Stimulated activated CD8-positive, alpha-beta memory T cell treated with anti-CD3 and anti-CD28 coated beads, Interleukin-12 subunit alpha, Interleukin-12 subunit beta, amount 100 ng/mL, for 4 hours (primary cell): ENCODE measurements at places on chromosomes 12 and 14.

DNA sequence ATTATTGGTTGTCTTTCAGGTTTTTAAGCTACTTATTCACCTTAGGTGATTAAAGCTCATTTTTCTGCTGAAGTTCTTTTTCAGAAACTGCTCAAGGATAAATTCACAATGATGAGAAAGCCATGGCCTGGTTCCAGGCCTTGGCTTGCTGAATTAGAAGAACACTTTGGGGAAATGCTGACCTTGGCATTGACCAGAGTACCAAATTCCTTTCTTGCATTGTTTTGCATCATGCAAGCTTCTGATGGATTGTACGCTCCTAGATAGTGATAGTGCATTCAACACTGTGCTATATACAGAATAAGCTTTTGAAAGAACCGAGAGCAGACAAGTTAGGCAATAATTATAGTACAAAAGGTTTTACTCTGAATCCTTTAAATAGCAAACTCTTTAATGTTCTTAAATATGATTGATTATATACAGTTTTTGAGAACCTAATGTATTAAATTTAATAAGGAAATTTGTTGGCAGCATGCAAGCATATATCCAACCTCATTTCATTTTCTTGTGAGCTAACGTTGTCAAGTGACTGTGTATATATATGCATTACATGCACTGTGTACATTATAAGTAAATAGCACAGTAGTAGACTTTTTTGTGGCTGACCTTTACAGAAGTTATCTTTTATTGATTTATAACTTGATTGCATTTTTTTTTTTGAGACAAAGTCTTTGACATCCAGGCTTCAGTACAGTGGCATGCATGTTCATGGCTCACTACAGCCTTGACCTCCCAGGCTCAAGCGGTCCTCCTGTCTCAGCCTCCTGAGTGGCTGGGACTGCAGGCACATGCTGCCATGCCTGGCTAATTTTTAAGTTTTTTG lies 99.2 kb downstream of the DIP2B start:
- DNase-seq = no peak

DNA sequence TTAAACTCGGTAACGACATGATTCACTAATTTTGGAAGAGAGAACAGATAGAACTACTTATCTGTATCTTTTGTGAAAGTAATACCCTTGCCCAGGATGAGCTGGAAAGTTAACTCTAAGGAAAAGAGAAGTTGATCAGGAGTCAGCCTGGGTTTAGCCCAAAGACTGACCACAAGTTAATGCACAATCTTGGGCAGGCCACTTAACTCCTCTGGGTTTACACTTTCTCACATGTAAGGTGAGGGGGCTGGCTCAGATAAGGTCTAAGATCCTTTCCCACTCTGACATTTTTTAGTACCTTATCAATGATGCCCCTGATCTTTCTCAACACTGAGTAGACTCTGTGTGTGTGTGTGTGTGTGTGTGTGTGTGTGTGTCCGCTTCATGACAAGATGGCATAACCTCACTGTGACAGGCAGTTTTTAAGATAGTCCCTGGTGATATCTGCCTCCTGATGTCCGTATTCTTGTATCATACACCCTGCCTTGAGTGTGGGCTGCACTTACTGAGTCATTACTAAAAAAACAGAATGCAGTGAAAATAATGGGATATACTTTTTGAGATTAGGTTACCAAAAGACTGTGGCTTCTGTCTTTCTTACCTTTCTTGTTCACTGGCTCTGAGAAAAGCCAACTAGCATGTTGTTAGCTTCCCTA lies 56.2 kb upstream of the CCDC198 start:
- no peak for DNase-seq

- no peak for DNase-seq
Observed at GRCh38 chr12:92395322-92395721, 249.7 kb upstream of the BTG1 start.

GRCh38 chr14:74176400-74176793 lies 62.9 kb upstream of the VSX2 start:
- no peak for DNase-seq

- no peak for DNase-seq
Observed at GRCh38 chr12:87157791-87158190, 871.4 kb downstream of the C12orf50 start.

GRCh38 chr12:122282061-122282460 lies 15.8 kb upstream of the VPS33A start:
- DNase-seq = no peak

DNA sequence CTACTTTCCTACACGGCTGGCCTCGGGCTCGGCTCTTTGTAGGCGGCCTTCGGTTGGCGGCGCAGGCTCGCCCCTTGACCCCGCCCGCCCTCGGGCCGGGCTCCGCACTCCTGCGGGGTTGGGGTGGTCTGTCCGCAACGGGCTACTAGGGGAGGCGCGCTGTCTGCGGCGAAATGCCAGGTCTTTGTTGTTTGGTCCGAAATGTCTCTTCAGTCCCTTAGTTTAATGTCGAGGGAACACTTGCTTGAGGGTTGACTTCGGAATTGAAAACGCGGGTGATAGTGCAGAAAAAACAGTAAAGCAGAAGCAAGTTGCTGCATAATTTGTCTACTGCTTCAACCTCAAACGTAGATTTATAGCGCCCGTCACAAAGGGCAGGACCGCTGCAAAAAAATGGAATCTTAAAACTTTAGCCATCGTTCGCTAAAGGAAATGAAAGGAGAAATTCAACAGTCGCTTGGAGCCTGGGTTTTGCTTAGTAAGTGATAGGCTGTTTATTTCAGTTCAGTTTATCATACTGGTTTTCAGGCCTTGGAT lies 390 bp downstream of the JKAMP start:
- no peak for DNase-seq

DNA sequence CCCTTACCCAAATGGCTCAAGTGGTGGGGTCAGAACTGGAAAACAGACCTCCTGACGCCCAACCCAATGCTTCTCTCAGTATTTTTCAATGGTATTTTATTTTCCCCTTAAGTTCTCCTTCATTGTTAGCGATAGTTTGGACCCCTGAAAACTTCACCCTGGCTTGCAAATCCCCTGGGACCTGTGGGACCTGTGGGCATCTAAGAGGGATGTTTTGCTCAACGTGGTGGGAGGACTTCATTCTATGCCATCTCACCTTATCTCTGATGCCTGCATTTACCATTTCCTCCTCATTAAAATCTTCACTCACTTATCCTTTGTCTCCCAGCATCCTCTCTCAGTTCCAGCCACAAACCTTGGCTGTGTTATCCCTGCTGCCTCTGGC lies 59.4 kb upstream of the GZMB start:
- DNase-seq = no peak

GRCh38 chr12:12975322-12976077 lies 23.5 kb upstream of the GPRC5D start:
- no peak for DNase-seq

DNA sequence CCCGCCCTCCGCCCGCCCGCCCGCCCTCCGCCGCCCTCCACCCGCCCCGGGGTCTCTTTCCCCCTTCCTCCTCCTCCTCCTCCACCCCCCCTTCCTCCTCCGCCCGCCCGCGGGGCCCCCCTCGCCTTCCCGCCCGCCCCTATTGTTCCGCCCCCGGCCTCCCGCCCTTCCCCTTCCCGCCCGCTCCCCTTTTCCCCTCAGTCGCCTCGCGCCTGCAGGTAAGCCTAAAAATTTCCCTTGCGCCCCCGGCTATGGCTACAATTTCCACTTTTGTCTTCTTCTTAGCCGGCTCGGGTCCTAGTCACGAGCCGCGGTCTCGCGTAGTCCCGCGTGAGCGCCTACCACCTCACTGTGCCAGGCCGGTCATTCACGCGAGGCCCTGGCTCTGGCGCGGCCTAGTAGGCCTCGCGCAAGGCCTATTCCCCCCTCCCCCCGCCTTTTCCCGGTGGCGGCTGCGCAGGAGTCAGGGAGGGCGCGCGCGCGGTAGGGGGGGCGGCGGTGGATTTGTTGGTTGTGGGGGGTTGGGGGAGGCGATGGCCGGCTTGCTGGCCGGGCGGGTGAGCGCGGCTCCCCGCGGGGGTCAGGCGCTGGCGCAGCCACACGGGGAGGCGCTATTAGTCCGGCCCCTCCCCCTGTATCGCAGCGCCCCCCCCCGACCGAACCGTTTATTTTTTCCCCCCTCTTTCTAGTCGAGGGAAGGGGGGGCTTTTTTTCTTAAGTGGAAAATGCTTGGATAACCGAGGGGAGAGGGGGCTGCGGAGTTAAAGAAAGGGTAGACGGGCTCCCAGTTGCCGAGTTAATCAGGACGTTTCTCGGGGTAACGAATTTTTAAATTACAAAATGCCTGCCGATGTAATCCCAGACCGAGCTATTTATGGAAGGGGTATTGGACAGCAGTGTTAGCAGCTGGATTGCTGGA lies 516 bp downstream of the PCBP2 start:
- peak; percentile 75 for DNase-seq

DNA sequence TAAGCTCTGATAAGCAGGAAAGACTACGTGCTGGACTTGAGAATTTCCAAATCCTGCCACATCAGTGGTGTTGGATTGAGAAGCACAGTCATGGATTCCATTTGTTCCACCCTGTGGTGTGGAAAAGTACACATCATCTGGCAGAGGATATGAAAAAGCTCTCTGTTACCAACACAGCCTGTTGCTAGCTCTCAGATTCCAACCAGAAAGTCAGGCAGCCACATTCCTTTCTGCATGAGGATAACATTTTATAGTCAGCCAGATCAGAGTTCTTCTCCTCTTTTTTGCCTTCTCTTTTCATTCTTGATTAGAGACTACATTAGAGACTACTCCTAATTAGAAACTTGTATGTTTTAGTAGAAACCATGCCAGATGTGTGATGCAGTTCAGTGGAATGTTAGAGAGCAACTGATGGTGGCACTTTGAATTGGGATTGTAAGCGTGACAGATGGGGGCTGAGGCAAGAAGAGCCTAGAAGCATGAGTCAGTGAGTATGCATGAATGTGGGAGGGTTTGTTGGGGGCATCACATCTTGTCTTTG lies 61.2 kb upstream of the STXBP6 start:
- DNase-seq = no peak

GRCh38 chr12:132487311-132487741 lies 2.6 kb upstream of the FBRSL1 start:
- no peak for DNase-seq

- DNase-seq = peak; percentile 60
Observed at GRCh38 chr12:6534945-6535696, 804 bp downstream of the GAPDH start.

DNA sequence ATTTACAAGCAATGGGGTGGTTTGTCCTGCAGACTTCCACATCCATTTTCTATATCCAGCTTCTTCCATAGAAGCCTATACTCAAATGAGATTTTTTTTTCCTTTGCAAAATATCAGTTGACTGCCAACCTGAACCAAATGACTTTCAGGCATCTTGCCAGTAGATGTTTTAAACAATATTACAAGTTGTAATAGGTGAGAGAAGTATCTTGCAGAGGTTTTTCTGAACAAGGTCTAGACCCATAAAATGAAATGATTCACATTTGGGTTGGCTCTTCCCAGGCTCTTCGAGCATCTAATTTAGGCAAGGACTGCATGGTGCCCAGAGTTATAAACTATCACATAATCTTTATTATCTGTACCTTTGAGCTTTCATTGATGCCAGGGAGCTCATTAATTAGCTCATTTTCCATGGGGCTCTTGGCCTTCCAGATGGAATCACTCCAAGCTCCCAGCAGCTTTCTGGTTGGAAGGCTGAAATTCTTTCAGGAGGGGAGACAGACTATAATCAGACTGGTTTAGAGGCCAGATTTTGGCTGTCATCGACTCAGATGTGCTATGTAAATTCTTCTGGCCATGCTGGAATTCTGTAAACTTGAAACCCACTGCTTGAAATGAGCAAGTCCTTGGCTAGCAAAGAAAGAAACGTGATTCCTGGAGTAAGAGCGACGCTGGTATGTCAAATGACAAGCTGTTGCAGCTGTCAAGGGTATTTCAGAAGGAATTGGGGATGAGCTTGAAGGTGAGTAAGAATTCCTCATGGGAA lies 32.2 kb upstream of the DICER1 start:
- no peak for DNase-seq

DNA sequence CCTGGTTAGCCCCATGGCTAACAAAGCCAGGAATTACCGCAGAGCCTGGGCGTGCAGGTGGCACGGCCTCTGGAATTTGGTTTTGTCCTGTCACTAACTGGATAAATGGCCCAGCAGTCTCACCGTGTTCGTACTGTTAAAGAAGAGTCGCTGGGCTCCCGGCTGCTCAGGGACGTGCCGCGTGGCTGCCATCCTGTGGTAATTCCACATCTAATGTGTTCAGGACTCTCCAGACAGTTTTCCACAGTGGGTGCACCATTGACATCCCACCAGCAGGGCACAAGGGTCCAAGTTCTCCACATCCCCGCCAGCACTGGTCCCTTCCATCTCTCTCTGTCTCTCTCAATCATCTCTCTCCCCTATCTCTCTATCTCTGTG lies 19.6 kb downstream of the NOC4L start:
- DNase-seq = no peak

DNA sequence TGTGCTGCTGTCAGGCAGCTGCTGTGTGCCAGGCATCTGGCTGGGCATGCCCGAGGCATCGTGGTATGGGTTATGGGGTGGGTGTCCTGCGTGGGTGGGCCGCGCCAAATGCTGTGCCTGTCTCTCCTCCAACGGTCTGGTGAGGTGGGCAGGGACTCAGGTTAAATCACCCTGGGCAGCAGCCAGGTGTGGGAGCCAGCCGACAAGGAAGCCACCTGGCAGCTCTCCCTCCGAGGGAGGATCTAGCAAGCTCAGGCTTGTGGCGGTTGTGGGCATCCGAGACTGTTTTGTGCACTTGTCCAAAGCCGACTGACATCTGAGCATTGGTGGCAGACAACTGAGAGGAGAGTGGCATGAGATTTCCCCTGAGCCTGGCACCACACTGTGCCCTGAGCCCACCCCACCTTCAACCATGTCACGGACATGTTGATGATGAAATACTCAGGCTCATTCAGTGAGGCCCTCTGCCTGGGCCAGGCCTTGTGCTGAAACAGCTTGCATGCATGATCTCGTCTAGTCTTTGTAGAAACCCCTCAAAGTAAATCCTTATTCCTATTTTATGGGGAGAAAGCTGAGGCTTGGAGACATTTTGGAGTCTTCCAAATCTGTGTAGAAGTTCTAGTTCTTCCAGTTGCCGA lies 181.8 kb upstream of the MYL2 start:
- DNase-seq = no peak

- no peak for DNase-seq
Observed at GRCh38 chr14:28436821-28437220, 329.8 kb upstream of the FOXG1 start.

DNA sequence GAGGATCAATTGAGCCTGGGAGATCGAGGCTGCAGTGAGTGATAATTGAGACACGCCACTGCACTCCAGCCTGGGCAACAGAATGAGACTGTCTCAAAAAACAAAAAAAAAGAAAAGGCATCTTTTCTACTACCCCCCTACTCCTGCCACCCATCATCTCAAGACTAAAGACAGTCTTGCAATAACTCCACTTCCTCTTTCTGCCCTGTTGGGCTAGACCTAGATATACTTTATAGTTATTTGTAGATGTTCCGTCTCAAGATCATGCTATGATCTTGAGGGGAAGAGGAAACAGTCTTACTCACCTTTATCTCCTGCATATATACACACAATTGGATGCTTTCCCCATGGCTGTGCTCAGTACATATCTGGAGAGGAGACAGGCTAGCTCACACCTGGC lies 12.1 kb upstream of the ESPL1 start:
- DNase-seq = no peak
